ENCODE measurements at places on chromosomes 12 and 14.
A peak's percentile ranks its signal among the peaks of the same experiment; 100 is the strongest.

DNA sequence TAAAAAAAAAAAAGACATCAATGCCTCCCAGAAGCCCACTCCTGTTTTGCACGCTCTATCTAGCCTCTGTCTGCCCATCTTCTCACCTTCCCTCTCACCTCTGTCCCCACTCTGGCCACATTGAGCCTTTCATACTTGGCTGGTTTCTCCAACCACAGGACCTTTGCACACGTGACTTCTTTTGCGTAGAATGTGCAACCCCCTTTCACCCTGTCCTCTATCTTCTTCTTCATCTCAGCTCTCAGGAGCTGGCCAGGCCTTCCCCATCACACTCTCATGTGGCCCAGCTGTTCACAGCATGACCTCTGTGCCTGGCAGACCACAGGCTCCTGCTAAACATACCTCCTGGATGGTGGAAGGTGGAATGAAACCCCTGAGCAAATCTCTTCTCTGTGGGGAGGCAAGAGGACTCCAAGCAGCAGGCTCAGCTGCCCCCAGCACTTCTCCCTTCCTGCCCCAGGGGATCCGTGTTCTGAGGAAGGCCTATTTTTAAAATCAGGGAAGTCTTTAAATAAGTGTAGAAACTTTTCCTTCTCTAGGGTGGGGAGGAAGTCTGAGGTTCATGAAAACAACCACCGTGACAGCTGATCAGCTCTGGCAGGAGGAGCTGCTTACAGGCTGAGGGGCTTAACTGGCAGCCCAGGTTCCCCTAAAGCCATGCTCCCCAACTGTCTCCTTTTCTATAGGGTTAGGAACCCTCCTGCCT, 11.6 kb downstream of the HVCN1 start:
- no peak for DNase-seq

GRCh38 chr12:70823182-70823976, 97.2 kb downstream of the PTPRR start:
- no peak for DNase-seq

DNA sequence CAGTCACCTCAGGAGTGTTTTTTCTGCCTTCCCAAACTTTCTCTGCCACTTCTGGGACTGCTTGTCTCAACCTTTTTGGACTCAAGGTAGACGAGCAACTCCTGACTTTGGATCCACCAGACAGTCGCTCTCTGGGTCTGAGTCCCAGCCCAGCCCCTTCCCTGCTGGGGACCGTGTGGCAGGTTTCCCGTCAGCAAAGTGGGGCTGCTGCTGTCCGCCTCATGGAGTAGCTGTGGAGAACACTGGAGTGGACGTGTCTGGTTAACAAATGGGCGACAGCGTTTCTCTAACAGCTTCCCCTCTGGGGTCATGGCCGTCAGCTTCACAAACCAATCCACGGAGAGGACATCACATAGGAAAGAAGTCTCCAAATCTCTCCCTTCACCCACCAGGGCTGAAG, 54.8 kb downstream of the KCTD10 start:
- no peak for DNase-seq

GRCh38 chr14:74942608-74943007, 12.8 kb downstream of the PGF start:
- no peak for DNase-seq

GRCh38 chr14:80628547-80628946, 313.0 kb downstream of the CEP128 start:
- DNase-seq: no peak

DNA sequence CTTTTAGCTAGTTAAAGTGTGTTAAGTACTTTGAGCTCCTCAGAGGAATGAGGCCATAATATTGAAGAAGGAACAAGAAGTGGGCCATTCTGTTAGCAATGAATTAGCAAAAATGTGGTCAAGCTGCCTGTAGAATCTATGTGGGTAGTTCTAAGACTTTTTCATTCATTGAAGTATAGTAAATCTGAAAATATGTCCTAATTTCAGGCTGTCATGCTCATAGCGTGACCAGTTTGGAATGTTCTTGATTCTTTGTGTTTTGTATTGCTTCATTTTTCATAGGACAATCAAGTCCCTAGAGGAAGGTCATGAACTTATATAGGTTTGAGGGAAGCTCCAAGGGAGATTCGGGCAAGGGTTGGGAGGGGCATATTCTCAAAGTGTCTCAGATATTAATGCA, 11.4 kb downstream of the ATP23 start:
- DNase-seq: no peak

DNA sequence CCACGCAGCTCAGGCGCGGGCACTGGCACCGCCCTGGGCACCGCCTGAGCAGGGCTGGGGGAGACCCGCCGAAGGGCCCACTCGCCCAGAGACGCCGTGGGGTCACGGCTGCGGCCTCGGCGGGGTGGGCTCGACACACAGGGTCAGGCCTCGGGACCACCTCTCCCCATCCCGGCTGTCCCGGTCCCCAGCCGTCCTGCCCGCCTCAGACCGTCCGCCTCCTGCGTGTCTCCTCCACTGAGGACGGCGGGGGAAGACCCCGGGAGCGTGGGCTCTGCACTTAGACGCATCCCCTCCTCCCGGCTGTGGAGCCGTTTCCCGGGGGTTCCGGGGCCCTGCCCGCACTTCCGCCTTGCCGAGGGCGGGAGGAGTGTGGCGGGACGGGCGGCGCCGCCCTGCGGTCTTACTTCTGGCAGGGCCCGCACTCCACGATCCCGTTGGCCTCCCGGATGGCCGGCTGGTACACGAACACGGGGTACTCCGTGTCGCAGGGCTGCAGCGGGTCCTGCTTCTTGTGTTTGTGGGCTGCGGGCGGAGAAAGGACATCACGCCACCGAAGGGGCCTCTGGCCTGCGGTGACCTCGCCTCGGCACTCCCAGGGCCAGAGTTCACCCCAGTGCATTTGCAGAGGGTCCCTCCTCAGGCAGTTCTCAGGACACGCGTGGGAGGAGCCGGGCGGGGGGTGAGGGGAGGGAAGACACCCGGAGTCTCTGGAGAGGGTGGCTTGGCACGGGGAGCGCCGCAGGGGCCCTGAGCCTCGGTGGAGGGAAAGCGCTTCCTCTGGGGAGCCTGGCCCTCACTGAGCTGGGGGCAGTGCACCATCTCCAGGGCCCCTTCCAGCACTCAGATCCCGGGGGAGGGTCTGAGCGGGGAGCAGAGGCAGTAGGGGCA, 23.1 kb upstream of the LRTM2 start:
- DNase-seq: no peak

- DNase-seq: no peak
Measured at GRCh38 chr14:66649498-66649897, 141.6 kb downstream of the GPHN start.

DNA sequence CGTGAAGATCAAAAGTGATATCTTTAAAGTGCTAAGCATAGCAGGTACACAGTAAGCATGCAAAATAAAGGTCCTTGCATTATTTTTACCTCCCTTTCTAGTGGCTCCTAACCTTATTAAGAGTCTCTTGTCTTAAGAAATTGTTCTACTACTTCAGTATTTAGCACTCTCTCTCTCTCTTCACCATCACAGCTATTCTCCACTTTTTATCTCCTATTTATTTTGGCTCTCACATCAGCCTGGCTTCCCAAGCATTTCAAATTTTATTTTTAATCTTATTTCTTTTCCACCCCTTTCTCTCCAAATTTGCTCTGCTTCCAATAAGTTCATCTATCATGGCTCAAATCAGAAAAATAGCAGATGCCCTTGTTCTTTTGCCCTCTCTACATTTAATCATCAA, 212.6 kb downstream of the RAD51B start:
- DNase-seq: no peak

DNA sequence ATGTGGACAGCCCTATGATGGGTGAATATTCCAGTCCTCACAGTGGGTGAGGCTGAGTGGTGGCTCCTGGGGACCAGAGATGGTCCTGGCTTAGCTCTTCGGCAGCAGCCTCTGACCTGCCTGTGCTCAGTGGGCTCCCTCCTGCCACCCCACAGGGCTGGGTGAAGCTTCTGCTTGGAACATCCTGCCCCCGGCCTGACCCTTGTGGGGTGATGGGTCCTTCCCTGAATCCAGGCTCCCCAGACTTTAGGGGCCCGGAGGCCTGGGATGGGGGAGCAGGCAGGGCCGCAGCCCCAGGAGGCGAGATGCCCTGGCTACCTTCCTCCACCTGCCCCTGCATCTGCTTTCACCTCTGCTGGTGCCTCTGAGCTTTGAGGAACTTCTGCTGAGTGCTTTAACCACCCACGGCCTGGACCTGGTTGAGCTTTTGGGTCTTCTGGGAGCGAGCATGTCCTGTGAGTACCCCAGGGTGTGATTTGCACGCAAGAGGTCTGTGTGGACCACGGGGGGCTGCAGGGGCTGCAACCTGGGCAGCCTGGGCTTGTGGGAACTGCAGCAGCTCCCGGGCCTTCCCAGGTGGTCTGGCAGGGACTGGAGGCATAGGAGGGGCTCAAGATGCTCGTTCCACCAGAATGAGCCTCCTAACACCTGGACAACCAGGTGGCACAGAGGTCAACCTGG, 159.5 kb downstream of the KIF26A start:
- DNase-seq: no peak

GRCh38 chr14:98210045-98210672, 1061.8 kb downstream of the BCL11B start:
- no peak for DNase-seq

DNA sequence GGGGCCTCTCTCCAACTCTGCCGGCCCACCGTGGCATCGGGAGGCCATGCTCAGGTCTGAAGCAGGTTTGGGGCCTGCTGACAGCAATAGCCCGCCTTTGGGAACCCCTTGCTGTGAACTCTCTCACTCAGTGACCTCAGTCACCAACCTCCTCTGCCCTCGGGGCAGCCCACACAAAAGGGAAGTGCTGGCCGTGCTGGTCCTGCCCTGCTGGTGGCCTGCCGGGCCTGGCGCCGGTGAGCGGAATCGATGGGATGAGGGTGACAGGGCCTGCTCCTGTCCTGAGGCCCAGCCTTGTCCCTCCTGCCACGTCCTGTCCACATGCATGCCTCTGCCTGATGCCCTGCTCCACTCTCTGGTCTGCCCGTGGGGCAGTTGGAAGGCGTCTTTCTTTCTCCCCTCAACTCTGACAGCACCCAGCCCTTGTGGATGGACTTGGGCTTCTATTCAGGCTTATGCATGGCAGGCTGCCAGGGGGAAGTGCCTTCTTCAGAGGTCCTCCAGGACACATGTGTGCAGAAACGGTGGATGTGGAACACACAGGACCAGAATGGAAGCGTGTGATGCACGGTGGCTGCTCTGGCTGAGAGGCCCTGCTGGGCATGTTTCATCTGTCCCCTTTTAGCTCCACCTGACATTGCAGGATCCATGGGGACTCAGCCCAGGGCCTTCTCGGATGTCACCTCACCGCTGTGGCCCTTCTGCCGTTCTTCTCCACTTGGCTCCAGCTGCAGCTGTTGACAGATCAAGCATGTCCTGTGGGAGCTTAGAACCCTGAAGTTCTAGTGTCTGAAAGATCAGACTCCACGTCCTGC, 31.9 kb downstream of the IL31 start:
- no peak for DNase-seq

DNA sequence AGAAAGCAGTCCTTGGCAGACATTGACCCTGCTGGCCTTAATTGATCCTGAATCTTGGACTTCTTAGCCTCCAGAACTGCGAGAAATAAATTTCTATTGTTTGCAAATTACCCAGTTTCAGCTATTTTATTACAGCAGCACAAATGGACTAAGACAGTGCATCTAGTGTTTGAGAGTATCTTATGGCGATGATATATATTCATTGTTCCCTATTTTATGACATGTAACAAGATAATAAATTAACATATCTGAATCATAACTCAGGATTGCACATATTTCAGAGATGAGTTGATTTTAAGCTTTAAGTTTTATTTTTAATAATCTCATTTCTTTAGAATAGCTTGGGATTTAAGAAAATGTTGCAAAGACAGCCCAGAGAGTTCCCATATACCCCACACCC, 167.4 kb upstream of the FOXG1 start:
- DNase-seq: no peak

DNA sequence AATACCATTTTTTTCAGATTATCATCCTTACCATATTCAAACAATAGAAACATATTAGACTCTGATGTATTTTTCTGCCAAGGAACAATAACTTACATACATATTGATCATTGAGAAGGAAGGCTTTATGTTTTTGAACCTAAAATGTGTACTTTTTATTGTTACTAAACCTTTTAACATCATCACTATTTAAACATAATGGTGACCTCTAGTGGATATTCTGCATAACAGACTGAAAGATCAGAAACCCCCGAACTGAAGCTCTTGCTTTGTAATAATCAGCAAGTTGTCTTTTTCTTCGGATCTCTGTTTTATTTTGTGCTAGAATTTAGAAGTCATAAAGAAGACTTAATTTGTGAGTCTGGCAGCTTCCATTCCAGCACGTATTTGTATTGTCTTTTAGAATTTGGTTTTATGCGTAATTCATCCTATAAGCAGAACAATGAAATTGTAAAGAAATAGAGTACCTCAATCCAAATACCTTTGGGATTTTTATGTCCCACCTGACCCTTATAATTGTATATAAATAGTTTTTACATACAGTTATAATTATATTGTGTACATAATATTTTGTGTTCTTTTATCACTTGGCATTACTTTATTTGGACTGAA, 125.9 kb upstream of the ATF1 start:
- peak; percentile 50 for DNase-seq

- DNase-seq: no peak
Measured at GRCh38 chr14:89498878-89499277, 81.8 kb upstream of the FOXN3 start.

DNA sequence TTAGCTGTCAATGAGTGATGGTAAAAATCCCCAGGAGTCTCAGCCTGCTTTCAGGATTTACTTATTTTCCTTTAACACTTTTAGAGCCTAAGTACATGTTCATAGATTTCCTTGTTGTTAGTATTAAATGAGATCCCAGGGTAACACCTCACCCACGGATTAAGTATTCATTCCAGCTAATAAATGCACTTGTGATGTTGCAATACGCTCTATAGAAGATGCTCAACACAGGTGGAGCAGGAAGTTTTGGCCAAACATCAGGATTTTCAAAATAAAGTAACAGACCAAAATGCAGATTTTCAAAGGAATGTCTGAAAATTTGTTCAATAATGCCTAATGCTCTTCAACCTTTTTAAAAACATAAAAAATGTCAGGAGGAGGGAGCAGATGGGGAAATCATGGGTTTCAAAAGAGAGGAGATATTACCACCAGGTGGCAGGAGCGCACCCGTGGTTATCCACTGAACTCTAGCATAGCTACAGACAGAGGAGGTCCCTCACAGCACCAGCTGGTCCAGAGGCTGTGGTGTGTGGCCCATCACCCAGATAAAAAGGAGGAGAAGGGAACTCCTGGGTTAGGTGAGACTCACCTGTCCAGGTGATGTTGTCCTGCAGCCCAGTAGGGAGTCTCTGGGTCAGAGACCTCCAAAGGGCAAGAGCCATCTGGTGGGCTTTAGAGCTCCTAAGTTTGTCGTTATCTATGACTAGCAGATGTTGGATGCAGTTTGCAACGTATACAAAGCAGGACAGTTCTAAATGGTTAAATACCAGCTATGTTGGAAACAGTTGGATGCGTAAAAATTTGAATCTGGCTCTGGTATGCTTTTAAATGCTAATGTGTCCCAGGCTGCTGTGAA, 1158.4 kb upstream of the TMEM132C start:
- peak; percentile 61 for DNase-seq

- DNase-seq: no peak
Measured at GRCh38 chr14:39673734-39674133, 241.5 kb upstream of the FBXO33 start.
